HAP-1 (cell line): ENCODE measurements at places on chromosomes 1 and 21.

DNA sequence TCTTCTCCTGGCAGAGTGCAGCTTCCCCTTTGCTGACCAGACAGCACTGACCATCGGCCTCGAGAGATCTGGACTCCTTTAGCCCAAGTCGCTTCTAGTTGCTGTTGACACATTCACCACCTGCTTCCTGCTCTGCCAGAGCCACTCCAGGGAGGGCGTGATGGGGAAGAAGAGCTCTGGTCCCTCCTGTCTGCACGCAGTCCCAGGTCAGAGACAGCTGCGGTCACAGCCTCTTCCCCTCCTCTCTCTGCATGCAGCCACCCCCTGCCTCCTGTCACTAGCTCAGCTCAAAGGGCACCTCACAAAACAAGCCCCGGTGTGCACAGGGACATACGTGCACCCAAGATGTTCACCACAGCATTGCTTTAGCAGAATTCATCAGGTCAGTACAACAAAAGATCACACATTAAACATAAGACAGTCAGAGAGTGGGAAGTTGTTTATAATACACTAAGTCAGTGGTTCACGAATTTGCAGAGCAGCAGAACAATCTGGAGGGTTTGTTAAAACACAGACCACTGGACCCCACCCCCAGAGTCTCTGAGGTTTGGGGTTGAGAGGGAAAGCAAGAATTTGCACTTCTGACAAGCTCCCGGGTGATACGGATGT is 132.9 kb downstream of the SYF2 start:
- DNase-seq, result no peak

- no peak for DNase-seq
Measured at GRCh38 chr21:32764186-32764585, 7.4 kb downstream of the PAXBP1 start.

DNA sequence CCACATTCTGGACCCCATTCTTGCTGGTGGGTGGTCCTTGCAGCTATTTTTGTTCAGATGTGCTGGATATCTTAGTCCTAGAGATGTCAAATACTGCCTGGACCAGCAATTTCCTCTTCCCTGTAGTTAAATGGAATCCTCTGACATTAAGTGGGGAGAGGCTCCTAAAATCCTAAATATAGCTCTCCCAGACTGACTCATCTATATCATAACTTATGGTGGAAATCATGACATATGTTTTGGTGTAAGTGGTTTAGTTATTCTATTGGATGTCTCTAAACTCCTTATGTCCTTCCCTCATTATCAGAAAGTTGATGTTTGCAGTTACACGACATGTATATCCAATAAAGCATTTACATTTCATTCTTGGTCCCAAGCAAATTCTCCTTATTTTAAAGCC is 73.1 kb downstream of the KCNJ6 start:
- DNase-seq, result no peak

DNA sequence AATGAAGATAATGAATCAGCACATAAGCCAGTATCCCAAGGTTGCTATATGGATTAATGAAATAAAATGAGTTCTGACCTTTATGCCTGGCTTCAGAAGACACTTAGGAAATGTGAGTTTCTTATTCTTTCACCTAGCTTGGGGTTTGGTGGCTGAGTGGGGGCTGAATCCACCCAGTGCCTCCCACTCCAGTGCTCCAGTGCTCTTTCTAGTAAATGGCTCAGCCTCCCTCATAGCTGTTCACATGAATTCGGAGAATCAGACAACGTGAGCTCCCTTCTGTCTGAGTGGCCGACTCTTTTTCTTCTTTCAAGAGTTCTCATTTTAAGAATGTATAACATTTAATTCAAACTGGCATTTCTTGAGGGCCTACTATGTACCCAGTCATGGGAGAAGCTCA is 43.5 kb downstream of the TRABD2B start:
- no peak for DNase-seq

DNA sequence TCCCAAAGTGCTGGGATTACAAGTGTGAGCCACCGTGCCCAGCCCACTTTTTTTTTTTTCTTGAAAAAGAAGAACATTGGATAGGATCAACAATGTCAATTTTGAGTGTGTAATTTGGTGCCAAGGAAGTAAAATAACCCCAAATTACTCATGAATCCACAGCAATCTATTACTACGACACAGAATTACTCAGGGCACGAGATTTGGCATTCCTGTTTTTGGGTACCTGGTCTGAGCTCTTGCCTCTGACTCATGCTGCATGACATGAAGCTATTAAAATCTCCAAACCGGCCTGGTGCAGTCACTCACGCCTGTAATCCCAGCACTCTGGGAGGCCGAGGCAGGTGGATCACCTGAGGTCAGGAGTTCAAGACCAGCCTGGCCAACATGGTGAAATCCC is 10.4 kb downstream of the RNF19B start:
- DNase-seq, result no peak
